IMR-90 (cell line): ENCODE measurements at places on chromosomes 5 and 9. TPM values are rescaled to one million over a fixed set of nuclear protein-coding genes. Genes with fewer than 3 reads are reported as not detected.
A peak's percentile ranks its signal among the peaks of the same experiment; 100 is the strongest.

GRCh38 chr5:51072937-51073336 is 310.3 kb upstream of the ISL1 start:
- DNase-seq = no peak

- no peak for DNase-seq
Observed at GRCh38 chr5:154384480-154385235, 61.1 kb upstream of the SAP30L start.

Gene MAML1
- total RNA-seq = 4.7 TPM in 2 replicates

DNA sequence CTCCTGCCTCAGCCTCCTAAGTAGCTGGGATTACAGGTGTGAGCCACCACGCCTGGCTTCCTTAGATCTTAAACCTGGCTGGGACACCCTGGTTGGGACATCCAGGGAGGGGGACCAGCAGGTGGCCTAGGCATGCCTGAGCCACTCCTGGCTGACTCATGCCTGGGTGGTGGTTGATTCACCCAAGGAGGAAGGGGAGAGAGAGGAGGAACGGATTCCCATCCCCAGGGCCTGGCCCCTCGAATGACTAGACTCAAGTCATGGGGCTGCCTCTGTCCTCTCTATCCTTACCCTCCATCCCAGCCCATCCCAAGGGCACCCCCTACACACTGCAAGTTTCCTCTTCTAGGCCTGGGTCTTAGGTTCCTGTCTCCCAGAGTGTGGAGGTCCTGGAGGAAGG is 12.7 kb downstream of the EEIG1 start:
- DNase-seq = peak; percentile 77

DNA sequence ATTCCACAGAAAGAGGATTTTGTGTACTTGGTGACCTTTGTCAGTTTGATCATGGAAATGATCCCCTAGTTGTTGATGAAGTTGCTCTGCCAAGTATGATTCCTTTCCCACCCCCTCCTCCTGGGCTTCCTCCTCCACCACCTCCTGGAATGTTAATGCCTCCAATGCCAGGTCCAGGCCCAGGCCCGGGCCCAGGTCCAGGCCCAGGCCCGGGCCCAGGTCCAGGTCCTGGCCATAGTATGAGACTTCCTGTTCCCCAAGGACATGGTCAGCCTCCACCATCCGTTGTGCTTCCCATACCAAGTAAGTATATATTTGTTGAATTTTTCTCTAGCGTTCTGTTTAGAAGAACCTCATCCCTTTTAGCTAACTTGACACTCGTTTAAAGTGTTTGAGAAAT is 30.0 kb downstream of the RBM27 start:
- no peak for DNase-seq

Gene CARTPT
- total RNA-seq = not detected in 2 replicates

GRCh38 chr5:150155258-150156026 is at the start of gene PDGFRB:
Gene PDGFRB (minus strand): TSS chr5:150155845. CDS start chr5:150137047, 18,798 bp downstream.
- DNase-seq = peak; percentile 89

Gene SPATA31A3
- total RNA-seq = not detected in 2 replicates

Gene CKMT2
- 0.28 and 0.36 TPM in 2 replicates for total RNA-seq

- no peak for DNase-seq
Observed at GRCh38 chr9:135805422-135806022, 101.8 kb downstream of the CAMSAP1 start.

GRCh38 chr5:42403236-42403635 is 20.0 kb upstream of the GHR start:
- DNase-seq = no peak
